ENCODE measurements at places on chromosomes 11 and 22.

DNA sequence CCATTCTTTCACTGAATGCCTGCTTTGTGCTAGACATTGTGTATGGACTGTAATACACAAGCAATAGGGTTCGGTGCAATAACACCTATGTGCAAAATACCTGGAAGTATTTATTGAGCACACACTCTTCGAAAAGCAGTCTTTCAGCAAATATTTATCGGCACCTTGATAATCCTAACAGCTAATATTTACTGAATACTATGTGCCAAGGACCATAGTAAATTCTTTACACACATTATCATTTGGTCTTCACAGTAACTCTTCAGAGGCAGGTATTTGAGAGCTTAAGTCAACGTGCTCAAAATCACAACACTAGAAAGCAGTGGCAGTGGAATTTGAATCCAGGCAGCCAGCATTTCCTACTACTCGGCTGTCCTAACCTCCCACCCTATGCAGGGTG, 2.2 kb downstream of the B3GNT6 start:
- DNase-seq: no peak

- no peak for DNase-seq
Measured at GRCh38 chr22:18905540-18906409, at the start of gene DGCR6. DGCR6 (plus strand) TSS chr22:18906320; CDS start chr22:18906375, 55 bp downstream.

DNA sequence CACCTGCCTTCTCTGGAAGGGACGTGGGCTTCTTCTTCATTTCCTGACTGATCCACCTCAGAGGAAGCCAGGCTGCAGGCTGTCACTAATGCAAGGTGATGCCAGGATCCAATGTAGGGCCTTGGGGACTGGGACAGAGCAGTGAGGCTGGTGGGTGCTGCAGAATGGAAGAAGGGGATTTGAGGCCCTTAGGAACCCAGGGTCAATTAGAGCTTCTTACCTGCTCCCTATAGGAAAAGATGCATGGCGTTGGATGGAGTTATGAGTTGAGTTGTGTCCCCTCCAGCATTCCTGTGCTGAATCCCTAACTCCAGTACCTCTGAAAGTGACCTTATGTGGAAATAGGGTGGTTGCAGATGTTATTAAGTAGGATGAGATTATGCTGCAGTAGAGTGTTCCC, 190.4 kb downstream of the MIAT start:
- DNase-seq: no peak

DNA sequence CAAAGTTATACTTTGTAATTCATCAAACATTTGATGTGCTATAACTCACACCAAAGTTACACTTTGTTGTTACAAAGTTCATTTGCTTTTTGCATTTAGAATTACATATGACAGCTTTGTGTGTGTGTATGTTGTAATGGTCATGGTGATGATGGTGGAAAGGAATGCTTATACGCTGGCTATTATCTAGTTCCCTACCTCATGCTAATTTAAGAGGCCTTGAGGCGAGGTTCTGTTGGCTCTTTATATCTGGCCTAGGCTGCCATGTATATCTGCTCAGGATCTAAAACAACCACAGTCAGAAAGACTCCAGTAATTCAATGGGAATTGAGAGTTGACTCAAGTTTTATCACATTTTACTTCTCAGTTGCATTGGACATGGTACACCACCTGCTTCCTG, 123.4 kb downstream of the SLC17A6 start:
- DNase-seq: peak; percentile 15

DNA sequence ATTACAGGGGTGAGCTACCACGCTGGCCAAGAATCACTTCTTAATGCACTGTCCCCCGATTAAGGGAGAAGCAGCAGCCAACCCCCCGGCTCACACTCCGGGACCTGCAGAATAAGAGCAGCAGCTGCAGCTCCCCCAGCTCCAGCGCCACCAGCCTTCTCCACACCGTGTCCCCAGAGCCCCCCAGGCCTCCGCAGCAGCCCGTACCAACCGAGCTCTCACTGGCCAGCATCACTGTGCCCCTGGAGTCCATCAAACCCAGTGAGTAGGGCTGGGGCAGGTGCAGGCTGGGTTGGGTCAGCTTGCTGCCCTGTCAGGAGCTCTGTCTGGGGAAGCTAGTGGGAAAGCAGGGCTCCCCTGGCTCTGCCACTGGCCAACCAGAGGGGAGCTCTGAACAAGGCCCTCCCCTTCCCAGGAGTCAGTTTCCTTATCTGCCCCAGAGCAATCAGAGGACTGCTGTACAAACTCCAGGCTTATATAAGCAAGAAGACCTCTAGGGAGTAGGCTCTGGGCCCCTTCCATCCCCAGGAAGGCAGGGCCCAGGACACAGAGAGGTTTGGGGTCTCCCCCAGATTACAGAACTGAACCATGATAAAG, 8.5 kb upstream of the SH3BP1 start:
- no peak for DNase-seq

GRCh38 chr11:96136613-96137298, 206.2 kb downstream of the MAML2 start:
- DNase-seq: no peak

- DNase-seq: no peak
Measured at GRCh38 chr11:68929135-68929534, 25.4 kb downstream of the IGHMBP2 start.

DNA sequence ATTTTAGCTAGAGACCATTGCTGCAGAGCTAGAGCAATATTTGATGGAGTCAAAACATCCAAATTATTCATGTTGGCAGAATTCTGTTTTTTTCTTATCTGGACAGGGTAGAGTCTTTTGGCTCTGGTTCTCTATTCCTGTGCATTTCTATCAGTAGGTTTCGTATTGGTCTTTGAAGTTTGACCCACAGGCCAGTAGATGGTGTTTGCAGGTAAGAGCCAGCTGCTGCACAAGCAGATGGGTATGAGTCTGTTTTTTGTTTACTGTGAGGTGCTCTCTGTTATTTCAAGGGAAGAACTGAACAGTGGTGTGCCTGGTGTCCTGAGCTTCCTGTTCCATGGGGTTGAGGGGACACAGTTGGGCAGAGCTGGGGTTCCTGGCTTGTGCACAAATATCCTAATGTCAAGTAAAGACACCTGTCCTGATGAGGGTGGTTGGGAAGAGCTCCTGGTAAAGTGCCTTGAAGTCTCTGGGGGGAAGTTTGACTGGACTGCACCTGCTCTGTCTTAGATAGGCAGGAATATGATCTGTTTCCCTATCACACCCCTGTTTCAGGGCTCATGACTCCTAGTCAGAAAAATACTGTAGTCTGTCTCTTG, 34.0 kb upstream of the SLC22A25 start:
- DNase-seq: no peak

- DNase-seq: no peak
Measured at GRCh38 chr11:27409049-27409448, 46.0 kb upstream of the CCDC34 start.

- DNase-seq: peak; percentile 93
Measured at GRCh38 chr11:48064306-48064705, 83.9 kb downstream of the PTPRJ start.

- DNase-seq: peak; percentile 95
Measured at GRCh38 chr11:65452806-65453490, 30.4 kb downstream of the NEAT1 start.

GRCh38 chr11:60485987-60486386, 6.6 kb upstream of the MS4A12 start:
- no peak for DNase-seq

DNA sequence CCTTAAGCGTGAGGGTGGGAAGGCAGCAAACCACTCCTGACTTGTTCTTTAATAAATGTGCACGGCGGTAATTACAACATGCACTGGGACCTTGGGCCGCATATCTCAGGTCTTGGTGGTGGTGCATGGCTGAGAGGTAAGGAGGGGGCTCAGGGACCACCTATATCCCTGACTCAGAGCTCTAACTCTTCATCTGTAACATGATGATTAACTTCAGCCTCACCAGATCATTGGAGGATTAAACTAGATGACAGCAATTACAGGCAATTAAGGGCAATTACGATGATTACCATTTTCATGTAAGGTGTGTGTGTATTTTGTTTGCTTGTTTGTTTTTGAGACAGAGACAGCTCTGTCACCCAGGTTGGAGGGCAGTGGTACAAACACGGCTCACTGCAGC, 45.0 kb downstream of the FBLN1 start:
- no peak for DNase-seq

DNA sequence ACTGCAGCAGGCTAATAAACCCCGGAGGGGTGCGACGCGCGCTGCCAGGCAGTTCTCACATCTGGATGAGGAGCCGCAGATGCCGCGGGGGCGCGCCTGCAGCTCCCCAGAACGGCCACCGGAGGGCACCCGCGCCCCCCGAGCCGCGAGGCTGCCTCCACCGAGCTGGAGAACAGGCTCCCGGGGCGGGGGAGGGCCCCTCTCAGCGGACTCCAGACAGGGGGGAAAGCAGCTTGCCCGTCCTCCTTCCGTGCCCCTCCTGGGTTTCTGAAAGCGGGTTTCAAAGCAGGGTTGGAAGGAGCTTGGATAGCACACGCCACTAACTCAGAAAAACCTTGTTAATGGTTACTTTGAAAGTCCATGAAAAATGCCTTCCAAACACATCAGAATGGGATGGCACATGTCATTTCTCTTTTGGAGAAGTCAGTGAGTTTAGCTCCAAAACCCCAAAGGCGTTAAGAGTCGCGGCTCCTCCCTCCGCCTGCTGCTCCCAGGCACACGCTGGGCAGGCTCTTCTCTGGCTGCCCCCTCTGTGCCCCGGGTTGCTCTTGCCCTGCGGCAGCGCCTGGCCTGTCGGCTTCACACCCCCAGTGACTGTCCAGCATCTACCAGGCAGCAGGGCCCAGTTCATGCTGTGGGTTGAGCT, 317.8 kb downstream of the NTM start:
- peak; percentile 64 for DNase-seq

- DNase-seq: no peak
Measured at GRCh38 chr11:94455861-94456260, 37.8 kb downstream of the MRE11 start.

DNA sequence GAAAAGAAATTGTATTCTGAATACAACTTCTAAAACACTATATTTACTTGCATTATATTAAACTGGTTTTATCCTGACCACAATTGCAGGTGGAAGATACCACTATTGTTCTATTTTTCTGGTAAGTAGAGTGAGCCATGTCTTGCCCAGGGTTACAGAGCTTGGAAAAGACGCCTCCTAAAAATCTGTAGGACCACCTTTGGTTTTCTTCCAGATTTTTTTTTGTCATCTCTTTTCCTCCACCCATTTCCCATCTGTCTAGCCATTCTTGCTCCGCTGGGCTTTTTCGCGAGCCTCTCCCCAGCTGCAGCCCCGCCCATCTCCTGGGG, 294 bp upstream of the MTMR3 start:
- no peak for DNase-seq

DNA sequence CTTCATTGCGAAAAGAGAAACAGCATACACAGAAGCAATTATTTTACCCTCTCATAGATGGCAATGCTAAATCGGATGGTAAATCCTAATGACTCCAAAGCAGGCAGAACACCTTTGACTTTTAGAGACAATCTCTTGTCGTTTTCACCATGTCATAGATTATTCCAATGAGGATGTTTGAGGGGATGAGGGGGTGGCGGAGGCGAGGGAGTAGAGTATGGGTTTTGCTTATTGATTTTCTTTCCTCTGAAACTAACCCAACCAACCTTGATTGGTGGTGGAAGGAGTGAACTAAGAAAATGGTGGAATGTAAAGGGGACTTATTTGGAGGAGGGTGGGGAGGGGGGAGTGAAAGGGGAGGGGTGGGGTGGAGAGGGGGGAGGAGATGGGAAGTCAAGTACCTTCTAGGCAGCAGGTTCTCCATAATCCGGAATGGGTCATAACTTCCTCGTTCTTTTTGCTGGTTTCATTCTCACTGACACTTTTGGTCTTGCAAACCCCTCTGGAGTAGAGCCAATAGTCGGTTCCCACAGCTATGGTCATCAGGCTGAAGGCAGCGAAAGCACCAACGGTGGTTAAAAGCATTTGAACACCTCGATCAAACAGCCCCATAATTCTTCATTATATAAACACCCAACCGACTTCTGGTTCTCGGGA, 1.5 kb downstream of the CACNG2 start:
- DNase-seq: no peak

GRCh38 chr11:76783896-76784813, 999 bp downstream of the TSKU start:
- peak; percentile 83 for DNase-seq
